ENCODE measurements at places on chromosomes 5 and 9.

- no peak for DNase-seq
Observed at GRCh38 chr5:71816307-71816706, 97.2 kb downstream of the CARTPT start.

- no peak for DNase-seq
Observed at GRCh38 chr5:18032744-18033143, 398.5 kb downstream of the TAF11L14 start.

- DNase-seq = no peak
Observed at GRCh38 chr5:127425868-127426267, 91.6 kb upstream of the PRRC1 start.

GRCh38 chr5:168676501-168676900, 97.3 kb upstream of the PANK3 start:
- DNase-seq = no peak

DNA sequence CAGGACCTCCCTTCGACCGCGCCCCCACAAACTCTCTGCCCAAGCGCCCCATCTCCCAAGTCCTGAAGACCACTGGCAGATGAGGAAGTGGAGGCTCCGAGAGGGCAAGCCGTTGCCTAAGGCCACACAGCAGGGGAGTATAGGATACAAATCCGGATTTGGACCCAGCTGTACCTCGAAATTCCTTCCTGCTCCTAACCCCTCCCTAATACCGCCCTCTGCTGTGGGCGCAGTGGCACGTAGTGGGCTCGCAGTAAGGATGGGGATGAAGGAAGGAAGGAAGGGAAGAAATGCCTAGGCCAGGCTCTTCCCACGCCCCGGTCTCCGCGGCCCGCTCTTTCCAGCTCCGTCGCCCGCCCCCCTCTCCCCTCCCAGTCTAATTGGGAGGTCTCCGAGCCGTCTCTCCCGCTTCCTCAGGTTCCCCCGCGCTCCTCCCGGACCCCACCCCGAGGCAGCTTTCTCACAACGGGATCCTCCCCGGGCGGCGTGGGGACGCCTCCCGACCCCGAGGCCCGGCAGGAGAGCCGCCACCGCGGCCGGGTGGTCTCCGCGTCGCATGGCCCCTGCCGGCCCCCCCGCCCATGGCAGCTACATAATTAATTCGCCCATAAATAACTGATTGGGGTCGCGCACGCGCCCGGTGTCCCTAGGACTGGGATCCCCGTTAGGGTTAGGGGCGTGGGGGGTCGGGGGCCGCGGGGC, 138.9 kb downstream of the C9orf50 start:
- DNase-seq = no peak

GRCh38 chr9:74281674-74282073, 215.5 kb upstream of the RORB start:
- no peak for DNase-seq

DNA sequence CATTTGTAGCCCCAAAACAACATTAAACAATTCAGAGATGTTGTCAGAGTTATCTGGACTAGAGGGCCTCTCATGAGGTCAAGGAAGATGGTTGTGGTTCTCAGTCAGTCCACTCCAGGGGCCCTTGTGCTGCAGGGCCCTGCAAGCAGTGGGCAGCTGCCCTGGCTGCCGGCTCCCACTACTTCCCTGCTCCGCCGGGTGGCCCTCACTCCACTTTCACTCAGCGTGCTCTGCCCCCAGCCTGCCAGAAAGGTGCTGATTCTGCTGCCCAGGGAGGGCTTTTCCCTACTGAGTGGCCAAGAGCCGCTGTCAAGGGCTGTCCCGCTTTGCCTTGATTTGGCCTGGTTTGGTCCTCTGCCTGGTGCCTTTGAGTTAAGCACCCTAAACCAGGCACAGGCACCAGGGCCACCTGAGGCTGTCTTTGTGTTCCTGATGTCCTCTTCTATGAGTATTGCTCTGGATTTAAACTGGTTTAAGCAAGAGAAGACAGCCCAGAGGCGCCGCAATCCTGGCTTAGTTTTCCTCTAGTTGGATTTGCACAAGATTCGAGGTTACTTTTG, 117.2 kb downstream of the GADD45G start:
- no peak for DNase-seq

DNA sequence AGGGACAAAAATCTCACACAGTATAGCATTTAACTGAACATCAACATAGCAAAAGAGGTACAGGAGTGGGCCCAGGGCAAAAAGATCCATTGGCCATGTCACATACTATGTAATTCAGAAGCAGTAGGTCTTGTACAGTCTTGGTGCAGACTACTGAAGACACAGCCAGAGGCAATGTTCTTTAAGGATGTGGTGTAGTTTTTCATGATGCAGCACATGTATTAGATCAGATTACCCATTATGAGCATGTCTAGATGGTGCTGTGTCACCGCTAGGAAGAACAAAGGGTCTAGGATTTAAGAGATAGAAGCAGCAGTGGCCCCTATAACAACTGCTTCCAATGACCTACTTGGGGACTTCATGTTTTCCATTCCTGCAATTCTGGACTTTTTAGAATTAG, 610.4 kb upstream of the MEF2C start:
- no peak for DNase-seq

DNA sequence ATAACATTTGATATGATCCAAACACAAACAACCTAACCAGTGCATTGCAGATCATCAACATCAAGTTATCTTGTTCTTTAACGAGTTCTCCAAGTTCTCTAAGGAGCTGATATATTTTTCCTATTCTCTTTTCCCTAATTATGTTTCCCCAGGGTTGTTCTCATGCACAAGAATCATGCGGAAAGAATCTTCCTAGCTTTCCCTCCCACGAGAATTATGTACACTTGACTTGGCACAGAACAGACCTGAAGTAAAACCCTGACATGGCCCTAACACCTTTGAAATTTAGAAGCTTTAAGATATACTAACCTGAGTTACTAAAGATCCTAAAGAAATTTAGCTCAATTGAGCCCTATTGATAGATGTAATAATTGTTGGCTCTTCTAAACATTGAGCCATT, 110.7 kb upstream of the FST start:
- no peak for DNase-seq

GRCh38 chr9:77374266-77374665, 196.9 kb downstream of the VPS13A start:
- no peak for DNase-seq

DNA sequence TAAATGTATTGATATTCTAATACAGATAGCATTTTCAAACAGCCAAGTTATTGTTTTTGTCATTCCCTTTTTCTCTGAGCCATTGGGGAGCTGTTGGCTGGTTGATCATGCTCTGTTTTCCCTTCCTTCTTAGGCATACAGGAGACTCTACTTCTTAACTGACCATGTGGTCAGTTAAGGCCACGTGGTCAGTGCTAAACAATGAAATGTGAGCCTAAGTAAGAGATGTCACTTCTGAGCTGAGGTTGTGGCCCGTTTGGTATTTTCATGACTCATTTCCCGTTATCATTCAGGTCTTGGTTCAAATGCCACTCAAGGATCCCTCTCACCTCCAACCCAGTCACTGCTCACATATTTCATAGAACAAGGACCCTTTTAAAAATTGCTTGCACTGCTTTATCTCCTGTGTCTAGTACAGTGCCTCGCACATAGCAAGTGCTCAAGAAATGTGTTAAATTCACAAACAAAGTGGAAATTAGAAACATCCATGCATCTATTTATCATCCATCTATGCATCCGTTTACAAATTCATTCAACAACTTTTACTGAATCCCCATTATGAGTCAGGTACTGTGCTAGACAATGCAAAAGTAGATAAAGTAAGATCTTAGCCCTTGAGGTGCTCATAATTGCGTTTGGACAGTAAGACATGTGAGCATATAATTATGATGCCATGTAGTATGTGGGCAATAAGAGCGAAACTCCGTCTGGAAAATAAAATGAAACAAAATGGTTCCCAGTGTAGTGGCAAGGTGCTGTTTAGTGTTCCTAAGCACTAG, 50.7 kb downstream of the ARRDC3 start:
- DNase-seq = no peak

DNA sequence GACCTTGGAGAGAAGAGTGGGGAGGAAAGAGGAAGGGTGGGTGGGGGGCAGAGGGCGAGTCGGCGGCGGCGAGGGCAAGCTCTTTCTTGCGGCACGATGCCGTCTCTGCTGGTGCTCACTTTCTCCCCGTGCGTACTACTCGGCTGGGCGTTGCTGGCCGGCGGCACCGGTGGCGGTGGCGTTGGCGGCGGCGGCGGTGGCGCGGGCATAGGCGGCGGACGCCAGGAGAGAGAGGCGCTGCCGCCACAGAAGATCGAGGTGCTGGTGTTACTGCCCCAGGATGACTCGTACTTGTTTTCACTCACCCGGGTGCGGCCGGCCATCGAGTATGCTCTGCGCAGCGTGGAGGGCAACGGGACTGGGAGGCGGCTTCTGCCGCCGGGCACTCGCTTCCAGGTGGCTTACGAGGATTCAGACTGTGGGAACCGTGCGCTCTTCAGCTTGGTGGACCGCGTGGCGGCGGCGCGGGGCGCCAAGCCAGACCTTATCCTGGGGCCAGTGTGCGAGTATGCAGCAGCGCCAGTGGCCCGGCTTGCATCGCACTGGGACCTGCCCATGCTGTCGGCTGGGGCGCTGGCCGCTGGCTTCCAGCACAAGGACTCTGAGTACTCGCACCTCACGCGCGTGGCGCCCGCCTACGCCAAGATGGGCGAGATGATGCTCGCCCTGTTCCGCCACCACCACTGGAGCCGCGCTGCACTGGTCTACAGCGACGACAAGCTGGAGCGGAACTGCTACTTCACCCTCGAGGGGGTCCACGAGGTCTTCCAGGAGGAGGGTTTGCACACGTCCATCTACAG, 760 bp downstream of the NPR3 start:
- no peak for DNase-seq

DNA sequence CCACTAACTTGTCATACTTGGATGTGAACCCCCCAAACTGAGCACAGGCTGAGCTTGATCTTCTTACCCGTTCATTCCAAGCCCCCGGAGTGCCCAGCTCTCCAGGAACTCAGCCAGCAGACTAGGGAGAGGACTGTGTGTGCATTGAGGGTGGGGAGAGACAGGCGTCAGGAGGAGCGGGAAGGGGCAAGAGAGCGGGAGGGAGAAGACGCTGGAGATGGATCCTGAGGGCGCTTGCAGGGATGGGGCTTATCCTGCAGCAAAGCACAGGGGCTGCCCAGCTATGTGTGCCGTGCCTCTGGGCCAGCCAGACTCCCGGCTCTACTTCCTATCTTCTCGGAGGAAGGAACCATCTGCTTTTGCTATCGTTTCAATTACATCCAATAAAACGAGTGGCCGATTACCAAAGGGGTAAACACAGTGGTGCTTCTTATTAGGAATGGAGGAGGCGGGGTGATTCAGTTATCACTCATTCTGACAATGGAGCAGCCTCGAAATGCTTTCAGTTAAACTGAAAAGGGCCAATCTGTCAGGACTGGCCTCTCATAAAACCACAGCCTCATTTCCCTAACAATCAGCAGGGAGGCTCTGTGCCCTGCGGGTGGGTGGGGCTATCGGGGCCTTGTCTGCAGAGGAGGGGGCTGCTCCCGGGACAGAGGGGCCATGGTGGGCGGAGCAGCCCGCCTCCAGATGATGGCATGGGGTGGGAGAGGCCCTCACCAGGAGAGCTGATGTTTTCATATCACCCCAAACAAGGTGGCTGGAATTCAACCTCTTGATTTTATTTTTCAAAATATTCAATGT, 168.2 kb downstream of the DAB2IP start:
- DNase-seq = no peak

DNA sequence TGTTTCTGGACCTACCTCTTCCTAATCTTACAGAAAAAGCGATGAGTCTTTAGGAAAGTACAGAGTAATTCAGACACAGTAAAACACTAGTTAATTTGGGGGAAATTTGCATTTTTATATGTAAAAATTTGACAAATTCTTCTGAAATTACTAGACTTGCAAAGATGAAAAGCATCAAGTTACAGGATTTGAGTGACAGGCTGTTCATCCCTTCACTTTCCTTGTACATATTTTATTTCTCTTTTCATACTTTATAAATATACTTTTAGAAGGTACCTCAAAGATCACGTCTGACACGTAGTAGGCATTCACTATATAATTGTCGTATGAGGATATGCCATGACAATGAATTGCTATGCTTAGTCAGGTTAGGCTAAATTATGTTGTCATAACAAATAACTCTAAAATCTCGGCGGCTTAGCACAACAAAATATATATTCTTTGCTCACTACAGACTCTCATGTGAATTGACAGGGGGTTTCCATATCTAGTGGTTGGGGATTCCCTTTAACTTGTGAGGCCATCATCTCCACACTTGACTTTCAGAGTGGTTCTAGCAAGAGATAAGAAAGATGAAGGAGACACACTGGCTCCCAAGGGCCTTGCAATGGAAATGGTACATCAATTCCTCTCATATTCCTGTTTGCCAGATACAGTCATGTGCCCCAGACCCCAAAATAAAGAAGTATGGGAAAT, 154.1 kb upstream of the TUT7 start:
- no peak for DNase-seq

GRCh38 chr5:78221467-78221866, 73.0 kb downstream of the AP3B1 start:
- no peak for DNase-seq

DNA sequence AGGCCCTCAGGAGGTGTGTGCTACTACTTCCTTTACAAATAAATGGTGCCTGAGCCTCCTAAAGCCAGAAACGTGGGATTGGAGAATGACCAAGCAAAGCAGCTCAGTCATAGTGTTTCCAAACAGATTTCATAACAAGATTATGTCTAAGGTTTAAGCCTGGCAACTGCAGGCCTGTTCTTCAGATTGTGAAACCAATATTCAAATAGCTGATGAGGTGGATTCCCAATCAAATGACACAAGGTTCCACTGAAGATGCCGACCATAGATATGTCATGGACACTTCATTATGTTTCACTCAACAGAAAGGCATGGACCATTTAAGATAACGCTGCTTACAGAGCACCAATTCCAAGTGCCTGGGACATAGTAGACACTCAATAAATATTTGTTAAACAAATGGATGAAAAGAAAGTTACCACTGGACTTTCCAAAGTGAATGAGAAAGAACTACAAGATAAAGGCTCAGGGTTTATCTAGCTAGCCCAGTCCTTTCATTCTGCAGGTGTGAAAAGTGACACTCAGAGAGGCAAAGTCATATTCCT, 189.5 kb downstream of the ACTL7B start:
- no peak for DNase-seq

GRCh38 chr9:136942112-136942880, 2.2 kb downstream of the FBXW5 start:
- no peak for DNase-seq

DNA sequence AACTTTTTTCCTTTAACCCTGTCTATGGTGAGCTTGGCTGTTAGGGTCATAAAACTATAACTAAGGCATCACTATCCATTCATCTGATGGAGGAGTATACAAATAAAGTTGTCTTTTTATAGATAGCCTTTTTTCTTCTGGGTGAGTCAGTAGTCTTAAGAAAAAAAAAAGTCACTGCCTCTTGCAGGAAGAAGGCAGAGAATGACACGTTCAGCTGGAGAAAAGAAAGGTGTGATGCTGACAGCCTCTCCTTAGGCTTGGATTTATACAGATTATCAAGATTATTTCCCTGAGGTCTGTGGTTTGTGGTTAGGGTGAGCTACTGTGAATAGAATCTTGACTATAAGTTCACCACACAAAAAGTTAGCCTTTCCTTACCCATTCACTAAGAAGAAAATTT, 23.0 kb downstream of the EPB41L4B start:
- no peak for DNase-seq
